ENCODE measurements at places on chromosomes 11 and 22.

DNA sequence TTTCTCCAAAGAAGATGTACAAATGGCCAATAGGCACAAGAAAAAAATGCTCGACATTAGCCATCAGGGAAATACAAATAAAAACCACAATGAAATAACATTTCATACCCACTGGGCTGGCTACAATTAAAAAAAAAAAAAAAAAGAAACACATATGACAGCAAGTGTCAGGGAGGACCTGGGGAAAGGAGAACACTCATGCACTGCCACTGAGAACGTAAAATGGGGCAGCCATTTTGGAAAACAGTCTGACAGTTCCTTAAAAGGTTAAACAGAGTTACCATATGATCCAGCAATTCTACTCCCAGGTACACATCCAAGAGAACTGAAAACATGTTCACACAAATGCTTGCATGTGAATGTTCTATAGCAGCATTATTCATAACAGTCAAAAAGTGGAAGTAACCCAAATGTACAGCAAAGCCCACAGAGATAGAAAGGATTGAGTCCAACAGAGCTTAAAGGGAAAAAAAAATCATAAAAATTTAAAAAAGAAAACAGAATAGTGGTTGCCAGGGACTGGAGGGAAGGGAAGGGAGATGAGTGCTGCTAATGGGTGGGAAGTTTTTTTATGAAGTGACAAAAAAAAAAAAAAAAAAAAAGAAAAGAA is 48.4 kb upstream of the CYP2D6 start:
- DNase-seq: no peak

- no peak for DNase-seq
Measured at GRCh38 chr11:89498845-89499448, 7.8 kb upstream of the NOX4 start.

GRCh38 chr11:27847496-27847895 is 147.2 kb upstream of the BDNF start:
- DNase-seq: no peak

DNA sequence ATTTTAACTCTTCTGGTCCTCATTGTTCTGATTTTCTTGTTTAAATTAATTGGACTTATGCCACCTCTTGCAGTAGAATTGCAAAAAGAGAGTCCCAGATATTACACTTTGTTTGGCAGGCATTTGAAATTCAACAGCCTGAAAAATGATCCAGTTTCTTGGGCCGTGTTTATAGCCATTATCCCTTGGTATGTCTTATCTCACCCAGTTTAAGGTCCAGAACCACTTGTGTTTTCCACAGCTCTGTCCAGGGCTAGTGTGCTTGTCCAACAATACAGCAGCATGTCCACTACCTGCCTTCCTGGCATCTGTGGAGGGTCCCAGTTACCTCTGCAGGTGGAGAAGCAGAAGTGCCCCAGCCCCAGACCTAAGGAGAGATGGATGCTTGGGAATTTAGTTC is 397.4 kb downstream of the SOX6 start:
- DNase-seq: no peak

DNA sequence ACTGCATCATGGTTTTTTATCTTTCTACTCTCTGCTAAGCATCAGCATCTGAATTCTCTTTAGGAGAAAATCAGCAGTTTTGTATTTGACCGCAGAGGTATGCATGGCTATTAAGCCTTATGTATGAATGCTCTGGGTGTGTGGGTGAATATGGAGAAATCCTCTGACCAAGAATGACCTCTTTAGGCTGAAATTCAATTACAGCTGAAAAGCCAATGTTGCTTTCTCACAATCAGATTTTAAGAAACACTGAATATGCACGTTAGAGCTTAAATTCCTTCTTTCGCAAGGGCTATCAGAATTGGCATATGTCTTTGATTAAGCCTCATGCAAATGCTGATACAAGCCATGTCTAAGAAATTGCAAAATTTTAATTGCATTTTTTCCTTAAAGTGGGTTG is 43.2 kb downstream of the ARHGAP42 start:
- DNase-seq: no peak

DNA sequence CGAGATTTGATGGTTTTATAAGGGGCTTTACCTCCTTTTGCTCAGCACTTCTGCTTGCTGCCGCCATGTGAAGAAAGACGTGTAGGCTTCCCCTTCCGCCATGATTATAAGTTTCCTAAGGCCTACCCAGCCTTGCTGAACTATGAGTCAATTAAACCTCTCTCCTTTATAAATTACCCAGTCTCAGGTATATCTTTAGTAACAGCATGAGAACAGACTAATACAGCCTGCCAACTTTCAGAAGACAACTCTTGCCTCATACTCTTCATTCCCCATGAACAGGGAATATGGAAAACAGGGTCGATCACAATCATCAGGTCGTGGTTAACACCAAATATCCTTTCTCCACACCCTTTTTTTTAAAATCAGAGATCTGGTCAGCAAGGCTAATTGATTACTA is 83.0 kb downstream of the MPPED2 start:
- DNase-seq: no peak

DNA sequence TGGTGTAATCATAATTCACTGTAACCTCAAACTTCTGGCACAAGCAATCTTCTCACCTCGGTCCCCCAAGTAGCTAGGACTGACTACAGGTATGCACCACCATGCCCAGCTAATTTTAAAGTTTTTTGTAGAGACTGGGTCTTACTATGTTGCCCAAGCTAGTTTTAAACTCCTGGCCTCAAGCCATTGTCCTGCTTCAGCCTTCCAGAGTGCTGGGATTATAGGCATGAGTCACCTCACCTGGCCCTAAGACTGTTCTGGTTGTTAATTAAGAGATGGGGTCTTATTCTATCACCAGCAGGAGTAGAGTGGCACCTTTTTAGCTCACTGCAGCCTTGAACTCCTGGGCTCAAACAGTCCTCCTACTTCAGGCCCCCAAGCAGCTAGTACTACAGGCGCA is 52.0 kb upstream of the DEPDC7 start:
- DNase-seq: no peak

- DNase-seq: no peak
Measured at GRCh38 chr11:6894097-6894496, 1.8 kb upstream of the OR2D2 start.

DNA sequence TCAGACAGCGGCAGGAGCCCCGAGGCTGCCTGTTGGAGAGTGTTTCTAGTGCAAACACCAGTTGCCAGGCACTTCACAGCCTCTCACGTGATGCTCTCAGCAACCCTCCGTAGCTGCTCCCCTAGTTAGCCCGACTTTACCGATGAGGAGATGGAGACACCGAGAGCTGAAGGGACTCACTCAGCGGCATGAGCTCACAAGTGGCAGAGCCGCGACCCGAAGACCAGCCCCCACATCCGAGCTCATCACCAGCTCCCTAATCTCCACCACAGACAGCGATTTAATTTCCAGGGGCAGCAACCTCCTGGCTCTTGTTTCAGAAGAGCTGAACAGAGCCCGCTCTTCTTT is 28.7 kb upstream of the RTL6 start:
- no peak for DNase-seq

GRCh38 chr11:11732116-11732515 is 109.7 kb upstream of the USP47 start:
- DNase-seq: no peak

GRCh38 chr11:10414659-10415058 is 40.4 kb upstream of the AMPD3 start:
- no peak for DNase-seq

GRCh38 chr11:64880240-64881001 is 2.0 kb upstream of the EHD1 start:
- DNase-seq: peak; percentile 54

- DNase-seq: no peak
Measured at GRCh38 chr11:88415495-88415894, 78.0 kb upstream of the CTSC start.

GRCh38 chr22:27820896-27821866 is 19.6 kb upstream of the MN1 start:
- DNase-seq: no peak

GRCh38 chr11:32821917-32822560 is 7.7 kb upstream of the PRRG4 start:
- no peak for DNase-seq
